NCI-H1092 treated with DMSO at 0.1 percent for 48 hours (cell line): ENCODE measurements at places on chromosomes 2 and 18.
A peak's percentile ranks its signal among the peaks of the same experiment; 100 is the strongest.

- DNase-seq = no peak
These were observed 55.6 kb upstream of the FOSL2 start for GRCh38 chr2:28336982-28337627.

DNA sequence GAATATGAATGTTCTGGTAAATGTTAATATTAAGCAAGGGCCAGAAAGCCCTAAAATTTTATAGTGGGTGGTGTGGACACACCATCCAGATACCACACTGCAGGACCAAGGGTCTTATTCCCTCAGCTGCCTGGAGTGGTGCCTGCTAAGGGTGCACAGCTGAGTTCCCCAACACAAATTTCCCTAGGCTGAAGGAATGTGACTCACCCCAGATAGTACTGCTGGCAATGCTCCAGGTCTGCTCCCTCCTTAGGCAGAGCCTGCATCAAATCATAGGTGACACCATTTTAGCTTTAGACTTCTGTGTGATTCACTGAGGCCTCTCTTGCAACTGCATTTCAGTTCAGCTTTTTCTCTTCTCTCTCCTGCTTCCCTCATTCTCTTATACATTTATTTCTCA is 321.1 kb downstream of the SATB2 start:
- no peak for DNase-seq

DNA sequence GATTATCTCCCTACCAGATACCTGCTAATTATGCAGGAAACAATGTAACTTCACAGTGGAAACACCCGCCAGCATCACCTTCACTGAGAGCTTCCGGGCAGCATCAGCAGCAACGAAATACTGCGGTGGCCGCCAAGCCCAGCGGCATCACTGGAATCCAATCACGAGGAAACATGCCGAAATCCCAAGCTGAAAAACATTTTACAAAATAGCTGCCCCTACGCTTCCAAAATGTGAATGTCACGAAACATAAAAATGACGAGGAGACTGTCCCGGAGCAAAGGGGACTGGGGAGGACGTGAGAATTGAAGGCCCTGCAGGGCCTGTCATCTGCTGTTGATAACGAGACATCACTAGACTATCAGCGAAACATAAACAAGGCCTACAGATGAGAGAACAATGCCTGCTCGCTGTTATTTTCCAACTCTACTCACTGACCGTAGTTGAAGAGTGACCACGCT is 82.6 kb downstream of the HDAC4 start:
- DNase-seq = no peak

DNA sequence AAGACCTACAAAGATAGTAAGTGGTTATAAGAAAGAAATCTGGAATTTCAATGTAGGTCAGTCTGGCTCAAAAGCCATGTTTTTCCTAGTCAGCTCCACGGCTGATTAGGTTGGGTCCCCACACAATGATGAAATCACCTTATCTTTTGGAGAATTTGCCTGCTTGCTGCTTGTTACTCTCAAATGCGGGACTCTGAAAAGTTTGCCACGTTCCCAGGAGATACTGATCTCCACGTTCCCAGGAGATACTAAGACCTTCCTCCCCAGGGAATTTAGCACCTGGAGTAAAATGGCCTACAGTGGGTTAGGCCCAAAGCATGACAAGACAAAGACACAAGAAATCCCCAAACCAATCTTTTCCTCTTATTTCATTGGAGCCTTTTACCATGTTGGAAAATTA is 449.6 kb downstream of the TNS1 start:
- DNase-seq = no peak

DNA sequence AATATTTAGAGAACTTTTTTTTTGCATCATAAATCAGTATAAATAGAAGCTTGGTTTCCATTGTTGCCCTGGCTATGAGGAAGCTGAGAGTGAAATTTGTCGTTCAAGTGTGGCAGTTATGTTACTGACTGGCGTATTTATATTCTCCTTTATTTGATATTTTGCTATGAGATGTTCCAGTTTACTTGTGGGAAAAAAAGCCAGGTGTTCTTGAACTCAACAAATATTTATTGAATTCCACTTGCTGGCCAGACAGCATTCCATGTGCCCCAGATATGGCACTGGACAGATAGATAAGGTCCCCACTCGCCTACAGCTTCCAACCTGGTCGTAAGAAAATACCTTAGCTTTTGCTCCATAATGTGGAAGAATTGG is 44.7 kb downstream of the NEDD4L start:
- peak; percentile 10 for DNase-seq
